Activated CD4-positive, CD25-positive, alpha-beta regulatory T cell (primary cell): ENCODE measurements at places on chromosomes 7 and 10.

DNA sequence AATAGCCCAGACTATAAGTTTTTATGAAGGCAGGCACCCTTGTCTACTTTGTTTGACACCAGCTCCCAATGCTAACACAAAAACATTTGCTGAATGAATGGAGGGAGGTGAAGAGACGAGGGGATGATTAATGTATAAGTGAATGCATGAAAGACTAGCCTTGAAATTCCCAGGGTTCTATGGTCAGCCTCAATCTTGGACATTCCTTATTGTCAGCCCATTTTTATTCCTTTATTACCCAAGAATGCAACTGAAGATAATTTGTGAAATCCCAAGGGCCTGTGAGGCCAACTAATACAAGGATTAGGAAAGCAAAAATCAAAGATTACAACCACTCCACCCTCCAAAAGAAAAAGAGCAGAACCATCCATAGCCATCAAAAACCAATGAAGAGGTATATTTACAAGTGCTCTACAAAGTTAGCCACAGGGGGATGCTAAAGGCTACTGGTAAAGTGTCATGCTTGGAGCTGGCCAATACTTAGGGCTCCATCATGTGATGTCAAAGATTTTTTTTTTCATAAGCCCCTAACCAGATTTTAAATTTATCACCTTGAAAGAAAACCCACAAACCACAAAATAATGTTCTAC, 40.0 kb upstream of the ASAH2 start:
- no peak for DNase-seq

- DNase-seq, result no peak
Measured at GRCh38 chr10:50653142-50653541, 29.4 kb upstream of the SGMS1 start.

DNA sequence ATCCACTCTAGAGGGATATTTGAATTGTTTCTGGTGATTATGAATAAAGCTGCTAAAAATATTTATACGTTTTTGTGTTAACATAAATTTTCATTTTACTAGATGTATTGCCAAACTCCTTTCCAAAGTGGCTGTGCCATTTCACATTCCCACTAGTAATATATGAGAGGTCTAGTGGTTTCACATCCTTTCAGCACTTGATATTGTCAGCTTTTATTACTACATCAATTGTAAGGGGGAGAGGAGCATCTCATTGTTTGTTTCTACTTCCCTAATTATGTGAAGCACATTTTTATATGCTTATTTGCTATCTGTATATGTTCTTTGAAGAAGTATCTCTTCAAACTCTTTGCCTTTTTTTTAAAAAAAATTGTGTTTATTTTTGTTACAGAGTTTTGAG, 184.5 kb downstream of the ADK start:
- DNase-seq, result no peak

GRCh38 chr7:128783143-128783861, 7.7 kb upstream of the OPN1SW start:
- no peak for DNase-seq

GRCh38 chr7:131306777-131307176, 20.9 kb upstream of the MKLN1 start:
- no peak for DNase-seq

DNA sequence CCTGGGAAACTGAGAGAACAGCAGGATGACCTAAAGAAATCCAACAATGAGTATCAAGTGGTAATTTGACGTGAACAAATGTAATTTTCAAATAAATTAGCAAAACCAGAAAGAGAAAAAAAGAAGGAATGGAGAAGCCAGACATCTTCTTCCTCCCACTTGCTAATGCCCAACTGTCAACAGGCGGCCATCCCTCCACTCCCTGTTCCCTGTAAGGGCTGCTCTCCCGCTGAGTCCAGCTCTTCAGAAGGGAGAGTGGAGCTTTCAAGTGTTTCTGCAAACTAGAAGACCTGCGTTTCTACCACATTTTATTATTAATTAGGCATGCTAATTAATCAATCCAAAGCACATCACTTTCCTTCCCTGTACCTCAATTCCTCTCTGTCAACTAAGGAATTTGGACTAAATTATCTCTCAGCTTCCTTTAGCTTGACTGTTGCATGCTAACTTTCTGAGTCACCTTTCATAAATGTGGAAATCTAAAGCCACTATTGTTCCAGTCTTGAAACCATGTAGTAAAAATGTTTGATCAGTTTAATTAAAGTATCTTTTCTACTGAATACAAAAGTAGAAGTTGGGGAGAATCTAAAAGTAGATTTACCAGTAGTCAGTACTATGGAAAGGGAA, 48.4 kb upstream of the CUL1 start:
- DNase-seq, result no peak

GRCh38 chr10:9302140-9302746, 1247.8 kb downstream of the GATA3 start:
- no peak for DNase-seq

- no peak for DNase-seq
Measured at GRCh38 chr10:25191162-25191895, 16.5 kb downstream of the GPR158 start.

DNA sequence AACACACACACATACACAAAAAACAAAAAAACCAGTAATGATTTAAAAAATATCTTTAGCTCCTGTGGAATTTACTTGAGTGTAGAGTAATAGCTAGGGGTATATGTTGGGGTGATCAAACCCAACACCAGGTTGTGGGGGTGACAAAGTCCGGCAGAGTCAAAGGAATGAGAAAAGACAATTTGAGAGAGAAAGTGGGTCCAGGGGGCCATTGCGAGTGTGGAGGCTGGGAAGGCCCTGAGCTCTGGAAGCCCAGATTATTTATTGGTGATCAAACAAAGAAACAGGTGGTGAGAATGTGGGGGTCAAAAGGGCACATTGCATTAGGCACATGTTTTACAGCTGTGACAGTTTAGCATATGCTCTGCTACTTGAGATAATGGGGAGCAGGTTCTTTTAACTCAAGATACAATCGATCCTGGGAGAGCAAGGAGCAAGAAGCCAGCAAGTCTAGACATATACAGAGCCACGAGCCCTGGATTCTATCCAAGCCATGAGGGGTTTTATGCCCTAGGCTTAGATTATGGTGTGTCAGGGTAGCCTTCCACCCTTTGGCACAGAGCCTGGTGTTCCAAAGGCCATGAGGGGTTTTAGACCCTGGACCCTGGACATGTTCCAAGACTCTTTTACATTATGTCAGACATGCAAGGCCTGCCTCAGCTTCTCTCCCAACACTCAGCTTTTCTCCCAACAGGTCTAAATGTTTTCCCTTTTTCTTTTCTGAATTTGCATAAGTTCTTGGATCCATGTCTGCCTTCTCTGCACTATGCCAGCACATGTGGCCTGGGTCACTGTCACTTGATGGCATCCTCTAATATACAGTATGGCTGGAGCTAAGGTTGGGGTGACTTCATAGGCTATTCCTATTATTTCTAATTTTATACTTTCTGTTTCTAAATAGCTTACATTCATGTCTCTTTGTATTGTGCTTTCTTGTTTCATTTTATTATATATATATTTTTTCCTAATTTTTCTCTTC, 48.6 kb upstream of the MKI67 start:
- no peak for DNase-seq

GRCh38 chr7:48617993-48618392, 306.4 kb upstream of the CDC14C start:
- no peak for DNase-seq

GRCh38 chr10:96660297-96660696, 60.0 kb downstream of the PIK3AP1 start:
- no peak for DNase-seq

DNA sequence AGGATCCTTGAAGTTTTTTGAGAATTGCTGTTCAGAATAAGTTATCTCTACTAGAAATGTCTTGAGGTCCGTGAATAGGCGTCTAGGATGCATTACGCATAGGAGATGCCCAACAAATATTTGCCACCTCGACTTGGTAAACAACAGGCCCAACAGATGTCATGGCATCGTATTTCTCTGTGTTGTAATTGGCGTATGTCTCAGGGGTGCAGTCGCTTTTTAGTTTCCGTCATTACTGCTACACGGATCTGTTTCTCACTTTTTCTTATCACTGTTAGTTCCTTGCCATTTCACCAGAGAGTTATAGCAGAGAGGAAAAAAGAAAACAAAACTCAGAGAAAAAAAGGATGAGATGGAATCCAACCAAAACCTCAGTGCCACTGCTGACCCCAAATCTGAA, 73.0 kb upstream of the SFMBT2 start:
- no peak for DNase-seq

DNA sequence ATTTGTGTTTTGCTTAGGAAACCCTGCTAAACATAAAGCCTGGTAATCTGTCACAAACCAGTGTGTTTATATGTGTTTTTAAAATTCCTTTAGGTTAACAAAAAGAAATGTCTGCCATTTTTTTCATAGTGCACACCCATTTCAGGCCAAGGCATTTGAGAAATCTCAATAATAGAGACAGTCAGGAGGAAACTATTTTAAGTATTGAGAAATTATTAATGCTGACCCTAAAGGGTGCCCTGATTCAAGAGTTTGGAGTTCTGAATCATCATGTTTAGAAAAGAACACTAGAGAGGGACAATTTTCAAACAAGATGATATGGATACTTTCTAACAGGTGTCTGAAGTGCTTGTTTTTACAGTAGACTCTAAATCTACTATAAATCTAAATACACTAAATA, 28.7 kb downstream of the MALRD1 start:
- DNase-seq, result no peak

- DNase-seq, result peak; percentile 11
Measured at GRCh38 chr7:77537136-77537777, at the start of gene PTPN12. Gene PTPN12, plus strand, starts transcription at chr7:77537295. Its CDS starts 252 bp downstream, at chr7:77537547.

DNA sequence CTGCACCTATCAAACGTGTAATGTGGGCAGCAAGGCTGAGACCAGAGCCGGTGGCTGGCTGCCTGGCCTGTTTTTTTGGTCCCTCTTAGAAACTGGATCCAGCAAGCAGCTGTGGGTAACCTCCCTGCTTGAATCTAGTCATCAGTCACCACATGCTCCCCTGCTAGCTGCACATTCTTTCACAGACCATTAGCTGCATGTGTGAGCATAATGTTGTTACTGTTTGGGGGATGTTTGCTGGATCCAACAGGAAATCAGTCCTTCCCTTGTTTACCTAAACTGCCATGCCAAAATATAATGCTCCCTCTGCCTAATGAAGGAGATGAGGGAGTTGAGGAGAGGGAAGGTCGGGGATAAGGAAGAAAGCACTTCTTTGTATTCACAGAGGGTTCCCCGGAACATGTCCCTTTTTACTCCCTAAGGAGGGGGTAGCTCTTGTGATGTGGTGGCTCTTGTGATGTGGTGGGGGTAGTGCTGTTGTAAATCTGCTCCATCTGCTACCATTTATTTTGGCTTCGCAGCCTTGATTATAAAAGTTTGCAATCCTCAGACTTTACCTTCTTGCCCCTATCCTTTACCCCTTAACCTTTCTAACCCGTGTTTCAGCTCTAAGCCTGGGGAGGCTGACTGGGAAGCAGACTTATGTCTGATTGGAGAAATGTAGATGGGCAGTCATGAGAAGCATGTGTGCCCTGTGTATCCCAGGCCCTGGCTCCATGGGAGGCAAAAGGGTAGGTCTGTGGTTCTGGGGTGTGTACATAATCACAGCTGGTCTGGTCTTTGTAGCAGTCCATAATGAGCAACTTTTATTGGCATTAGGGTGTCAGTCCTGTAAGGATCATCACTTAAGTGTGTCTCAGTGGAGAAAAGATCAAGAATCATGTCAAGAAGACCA, 20.8 kb downstream of the LOXL4 start:
- DNase-seq, result no peak

- DNase-seq, result no peak
Measured at GRCh38 chr7:92813390-92814024, 22.9 kb downstream of the CDK6 start.

- no peak for DNase-seq
Measured at GRCh38 chr7:115748123-115748738, 282.3 kb downstream of the TFEC start.

- no peak for DNase-seq
Measured at GRCh38 chr10:52400562-52400961, 86.5 kb downstream of the DKK1 start.

DNA sequence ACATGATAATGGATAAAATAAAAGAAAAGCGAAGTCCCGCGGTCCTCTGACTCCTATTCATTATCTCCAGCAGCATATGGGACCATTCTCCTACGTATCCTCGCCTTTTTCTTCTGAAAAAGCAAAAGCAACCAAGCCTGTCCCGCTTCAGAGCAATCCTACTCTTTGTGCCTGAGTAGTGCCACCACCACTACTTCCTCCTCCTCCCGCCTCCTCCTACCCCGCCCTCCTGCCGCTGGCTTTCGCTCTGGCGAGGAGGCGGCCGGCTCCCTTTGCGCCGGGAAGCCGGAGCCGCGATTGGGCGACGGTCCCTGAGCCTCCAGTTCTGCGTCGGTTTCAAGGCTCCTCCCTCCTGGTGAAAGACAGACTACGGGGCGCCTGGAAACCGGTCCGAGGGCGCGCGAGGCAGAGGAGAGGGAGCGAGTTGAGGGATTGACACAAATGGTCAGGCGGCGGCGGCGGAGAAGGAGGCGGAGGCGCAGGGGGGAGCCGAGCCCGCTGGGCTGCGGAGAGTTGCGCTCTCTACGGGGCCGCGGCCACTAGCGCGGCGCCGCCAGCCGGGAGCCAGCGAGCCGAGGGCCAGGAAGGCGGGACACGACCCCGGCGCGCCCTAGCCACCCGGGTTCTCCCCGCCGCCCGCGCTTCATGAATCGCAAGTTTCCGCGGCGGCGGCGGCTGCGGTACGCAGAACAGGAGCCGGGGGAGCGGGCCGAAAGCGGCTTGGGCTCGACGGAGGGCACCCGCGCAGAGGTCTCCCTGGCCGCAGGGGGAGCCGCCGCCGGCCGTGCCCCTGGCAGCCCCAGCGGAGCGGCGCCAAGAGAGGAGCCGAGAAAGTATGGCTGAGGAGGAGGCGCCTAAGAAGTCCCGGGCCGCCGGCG, at the start of gene FZD1:
FZD1 (plus strand) TSS at position 388 of the 878 bp plus-strand sequence; CDS start at position 836, 448 bp downstream.
- no peak for DNase-seq

GRCh38 chr7:82164813-82165212, 278.8 kb downstream of the CACNA2D1 start:
- no peak for DNase-seq

GRCh38 chr7:26447116-26447515, 155.5 kb downstream of the SNX10 start:
- DNase-seq, result no peak

DNA sequence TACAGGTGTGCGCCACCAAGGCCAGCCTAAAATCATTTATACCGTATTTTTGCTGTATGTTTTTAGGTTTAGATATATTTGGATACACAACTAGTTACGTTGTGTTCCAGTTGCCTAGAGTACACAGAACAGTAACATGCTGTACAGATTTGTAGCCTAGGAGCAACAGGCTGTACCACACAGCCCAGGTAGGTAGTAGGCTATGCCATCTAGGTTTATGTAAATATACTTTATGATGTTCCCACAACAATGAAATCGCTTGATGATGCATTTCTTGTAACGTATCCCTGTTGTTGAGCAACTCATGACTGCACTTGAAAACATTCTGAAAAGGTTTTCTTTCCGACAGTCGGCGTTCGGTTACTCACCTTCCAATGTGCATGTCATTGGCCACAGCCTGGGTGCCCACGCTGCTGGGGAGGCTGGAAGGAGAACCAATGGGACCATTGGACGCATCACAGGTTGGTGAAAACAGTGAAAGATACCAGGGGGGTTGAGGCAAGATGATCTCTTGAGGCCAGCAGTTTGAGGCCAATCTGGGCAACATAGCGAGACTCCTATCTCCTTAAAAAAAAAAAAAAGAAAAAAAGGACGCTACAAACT, 7.7 kb downstream of the PNLIP start:
- DNase-seq, result no peak

GRCh38 chr7:49775065-49775948, 1.9 kb downstream of the VWC2 start:
- DNase-seq, result no peak
